CD8-positive, alpha-beta T cell (primary cell): ENCODE measurements at places on chromosomes 2 and 18.

- no peak for DNase-seq
These were observed 18.3 kb downstream of the RNASEH1 start for GRCh38 chr2:3539836-3540235.

DNA sequence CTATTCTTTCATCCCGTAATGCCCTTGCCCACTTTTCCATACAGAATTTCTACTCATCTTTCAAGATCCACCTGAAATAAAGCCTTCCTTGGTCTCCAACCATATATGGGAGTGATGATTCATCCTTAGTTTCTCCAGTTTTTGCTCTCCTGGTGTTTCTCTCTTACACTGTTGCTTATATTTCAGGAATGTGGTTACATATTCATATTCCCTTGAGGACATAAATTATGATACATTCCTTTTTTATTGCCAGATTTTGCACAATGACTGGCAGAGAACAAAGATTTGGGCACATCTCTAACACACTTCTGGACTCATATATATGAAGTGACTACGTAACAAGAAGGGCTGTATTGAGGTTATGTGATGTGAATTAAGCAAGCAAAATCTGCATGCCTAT lies 1573.4 kb upstream of the NXPH2 start:
- DNase-seq = no peak

GRCh38 chr2:196079052-196079451 lies 10.4 kb upstream of the DNAH7 start:
- no peak for DNase-seq

- no peak for DNase-seq
These were observed 3.5 kb upstream of the APOB start for GRCh38 chr2:21047141-21048009.

DNA sequence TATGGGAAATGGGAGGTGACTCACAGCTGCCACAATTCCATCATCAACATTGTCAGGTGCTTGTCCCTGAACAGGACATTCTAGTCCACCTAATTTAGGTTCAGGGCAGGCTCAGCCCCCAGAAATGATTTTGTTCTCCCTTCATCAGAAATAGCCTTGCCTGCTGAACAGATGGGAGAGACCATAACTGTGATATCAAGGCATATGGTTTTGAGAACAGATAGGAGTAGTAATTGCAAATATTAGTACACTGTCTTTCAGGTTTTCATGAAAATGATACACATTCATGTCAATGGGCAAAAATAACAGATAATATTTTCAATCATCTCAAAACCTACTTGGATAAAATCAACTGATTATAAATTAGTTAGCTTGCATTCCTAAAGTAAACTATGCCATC lies 316.5 kb downstream of the MBD2 start:
- no peak for DNase-seq

GRCh38 chr18:24246143-24246542 lies 107.3 kb downstream of the CABYR start:
- no peak for DNase-seq

GRCh38 chr2:11560806-11561205 lies 27.0 kb downstream of the GREB1 start:
- no peak for DNase-seq

GRCh38 chr2:215906458-215906857 lies 106.9 kb downstream of the MREG start:
- no peak for DNase-seq

DNA sequence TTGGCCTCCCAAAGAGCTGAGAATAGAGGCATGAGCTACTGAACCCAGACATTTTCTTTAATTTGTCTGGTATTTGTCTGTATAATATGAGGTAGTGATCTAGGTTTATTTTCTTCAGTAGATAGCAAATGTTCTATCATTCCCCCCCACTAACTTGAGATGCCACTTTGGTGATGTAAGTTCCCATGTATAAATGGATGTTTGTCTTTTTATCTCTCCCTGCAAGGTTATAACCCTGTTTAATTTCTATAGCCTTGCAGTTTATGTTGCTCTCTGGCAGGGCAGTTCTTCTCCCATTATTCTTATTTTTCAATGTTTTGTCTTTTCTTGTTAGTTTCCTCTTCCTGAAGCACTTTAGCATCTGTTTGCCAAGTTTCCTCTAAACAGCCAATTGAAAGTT lies 39.1 kb upstream of the MAP4K4 start:
- no peak for DNase-seq

GRCh38 chr18:79258447-79258846 lies 137.3 kb upstream of the NFATC1 start:
- DNase-seq = no peak

- DNase-seq = no peak
These were observed 550.7 kb downstream of the RIT2 start for GRCh38 chr18:42564761-42565160.

DNA sequence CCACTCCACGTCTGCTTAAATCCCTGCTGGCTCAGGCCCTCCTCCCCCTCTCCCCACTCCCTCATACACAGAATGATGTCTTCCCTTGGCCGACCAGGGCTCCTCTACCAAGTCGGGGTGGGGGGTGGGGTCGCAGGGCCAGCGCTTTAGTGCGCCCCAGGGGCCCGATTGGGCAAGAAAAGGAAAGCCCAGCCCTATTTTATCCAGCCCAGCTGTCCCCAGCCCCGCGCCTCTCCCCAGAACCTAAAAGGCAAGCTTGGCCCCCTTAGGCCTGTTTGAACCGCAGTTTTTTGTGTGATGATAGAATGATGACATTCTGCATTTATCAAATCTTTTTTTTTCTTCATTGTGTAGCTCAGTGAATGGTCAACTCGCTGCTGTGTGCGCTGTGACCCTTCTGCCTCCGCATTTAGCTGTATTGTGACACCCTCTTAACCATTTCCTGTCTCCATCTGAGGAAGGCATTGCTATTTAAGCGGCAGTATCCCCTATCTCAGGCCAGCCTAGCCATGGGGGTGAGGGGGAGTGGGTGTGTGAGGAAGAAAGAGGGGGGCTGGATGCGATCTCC lies 231.4 kb downstream of the HAUS1 start:
- peak; percentile 31 for DNase-seq

DNA sequence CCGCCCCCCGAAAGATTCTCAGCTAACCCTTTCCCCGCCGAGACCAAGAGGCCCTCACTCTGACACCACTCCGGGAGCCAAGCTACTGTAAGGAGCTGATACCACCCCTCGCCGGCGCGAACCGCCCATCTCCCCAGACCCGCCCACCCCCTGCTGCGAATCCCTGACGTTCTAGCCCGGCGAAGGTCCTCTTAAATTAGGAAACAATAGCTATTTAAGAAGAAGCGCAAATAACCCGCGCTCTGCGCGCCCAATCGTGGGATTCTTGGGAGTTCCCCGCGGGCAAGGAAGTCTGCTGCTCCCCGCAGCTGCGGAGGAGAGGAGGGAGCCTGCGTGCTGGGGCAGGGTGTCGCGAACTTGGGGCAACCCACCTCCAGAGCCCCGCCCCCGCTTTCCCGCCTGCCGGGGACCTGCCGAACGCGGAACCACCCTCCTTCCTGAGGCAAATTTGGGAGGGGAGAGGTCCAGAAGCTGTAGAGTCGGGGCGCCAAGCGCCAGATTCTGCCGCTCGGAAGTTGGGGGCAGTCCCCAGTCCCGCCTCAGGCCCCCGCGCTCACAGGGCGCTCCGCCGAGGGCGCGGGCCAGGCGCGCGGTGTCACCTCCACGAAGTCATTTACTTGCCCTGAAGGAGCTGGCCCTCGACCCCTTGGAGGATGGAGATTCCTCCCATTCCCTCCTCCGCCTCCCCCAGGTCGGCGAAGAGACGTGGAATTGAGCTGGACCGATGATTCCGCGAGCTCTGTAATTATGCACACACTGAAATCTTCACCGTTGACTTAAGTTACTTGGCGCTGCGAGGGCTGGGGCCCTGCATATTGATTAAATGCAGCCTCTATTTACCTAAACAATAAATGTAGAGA lies 8.4 kb upstream of the SP9 start:
- DNase-seq = no peak

GRCh38 chr2:46387886-46388515 lies 90.8 kb downstream of the EPAS1 start:
- DNase-seq = no peak

DNA sequence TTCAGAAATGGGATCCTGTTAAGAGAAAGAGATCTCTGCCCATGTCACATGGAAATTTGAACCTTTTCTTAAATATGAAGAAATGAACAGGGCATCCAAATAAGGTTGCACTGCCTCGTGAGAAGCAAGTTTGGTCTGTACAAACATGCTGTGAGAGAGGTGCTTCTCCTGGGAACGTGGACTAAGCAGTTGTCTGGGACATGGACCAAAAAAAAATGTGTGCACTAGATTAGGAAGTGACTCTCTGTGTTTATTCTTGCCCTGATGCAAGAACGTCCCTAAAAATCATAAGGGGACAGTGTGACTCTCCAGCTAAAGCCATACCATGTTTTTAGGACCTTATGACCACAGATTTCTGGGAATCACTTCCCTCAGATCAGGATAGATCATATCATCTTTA lies 23.7 kb upstream of the GCG start:
- DNase-seq = no peak

DNA sequence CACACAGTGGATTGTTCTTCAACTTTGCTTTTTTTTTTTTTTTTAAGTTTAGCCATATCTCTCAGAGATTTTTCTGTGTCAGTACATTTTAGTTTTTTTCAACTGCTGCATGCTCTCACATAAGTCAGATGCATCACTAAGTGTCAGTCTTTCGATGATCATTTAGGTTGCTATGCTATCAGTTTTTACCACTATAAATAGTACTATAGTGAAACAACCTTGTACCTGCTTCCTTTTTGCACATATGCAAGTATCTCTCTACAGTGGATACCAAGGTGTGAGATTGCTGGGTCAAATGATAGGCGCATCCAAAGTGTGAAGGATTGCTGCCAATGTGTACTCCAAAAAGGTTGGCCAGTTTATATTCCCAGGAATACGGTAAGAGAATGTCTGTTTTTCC lies 33.5 kb upstream of the MAP4K3 start:
- DNase-seq = no peak

GRCh38 chr18:25594351-25594750 lies 242.4 kb upstream of the ZNF521 start:
- DNase-seq = no peak

DNA sequence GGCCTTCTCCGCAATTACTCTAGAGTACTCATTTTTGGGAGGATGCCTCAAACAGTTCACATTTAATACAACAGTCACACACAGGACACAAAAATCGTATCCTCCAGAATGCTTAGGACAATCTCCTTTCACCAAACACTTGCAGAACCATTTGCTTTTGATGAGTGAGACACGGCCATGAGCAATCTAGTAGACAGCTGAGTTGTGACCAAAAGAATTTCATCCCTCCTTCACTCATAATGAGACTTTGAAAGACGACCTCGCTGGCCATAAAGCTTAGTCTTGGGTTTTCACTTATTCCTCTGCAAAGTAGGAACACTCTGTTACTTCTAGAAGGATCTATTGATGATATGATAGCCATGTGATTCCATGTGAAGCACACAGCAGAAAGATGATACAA lies 87.5 kb upstream of the SLC35G4 start:
- no peak for DNase-seq

- DNase-seq = no peak
These were observed 4.5 kb downstream of the TRABD2A start for GRCh38 chr2:84876369-84876768.

- DNase-seq = no peak
These were observed 55.2 kb upstream of the NRP2 start for GRCh38 chr2:205627085-205627484.

- no peak for DNase-seq
These were observed 62.4 kb downstream of the PLB1 start for GRCh38 chr2:28558158-28558820.

DNA sequence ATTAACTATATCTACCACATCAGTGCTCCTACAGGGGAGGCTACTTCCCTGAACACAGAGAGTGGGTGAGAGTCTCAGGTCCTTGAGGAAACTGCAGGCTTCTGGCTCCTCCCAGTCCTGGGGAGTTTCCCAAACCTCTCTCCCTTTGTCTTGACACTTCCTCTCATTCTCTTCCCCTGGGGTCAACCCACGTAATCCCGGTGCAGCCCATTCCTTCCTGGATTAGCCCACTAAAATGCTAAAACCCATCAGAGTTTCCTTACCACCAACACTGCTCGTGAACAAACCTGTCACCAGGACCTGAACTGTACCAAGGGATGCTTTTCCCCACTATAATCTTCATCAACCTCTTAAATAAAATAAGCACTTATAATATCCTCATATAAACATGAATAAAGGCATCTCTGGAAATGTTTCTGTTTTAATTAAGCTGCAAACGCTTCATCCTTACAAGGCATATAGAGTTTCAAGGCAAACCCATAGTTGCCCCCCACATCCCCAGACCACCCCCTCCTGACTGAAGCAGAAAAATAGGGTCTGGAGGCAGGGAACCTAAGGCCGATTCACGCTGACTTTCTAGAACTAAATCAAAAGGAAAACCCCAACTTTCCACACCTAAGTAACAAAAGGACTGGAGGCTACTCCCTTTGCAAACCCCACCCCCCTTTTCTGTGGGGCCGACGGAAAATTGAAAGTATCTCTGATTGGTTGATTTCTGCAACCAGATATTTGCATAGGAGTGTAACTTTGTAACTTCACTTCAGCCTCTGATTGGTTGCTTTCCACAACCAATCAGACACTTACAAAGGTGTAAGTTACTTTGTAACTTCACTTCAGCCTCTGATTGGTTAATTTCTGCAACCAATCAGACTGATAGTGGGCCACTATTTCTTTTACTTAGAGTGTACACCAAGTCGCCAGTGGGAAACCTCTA lies 19.0 kb downstream of the TMSB10 start:
- DNase-seq = peak; percentile 11

GRCh38 chr2:42880738-42881690 lies 88.6 kb upstream of the HAAO start:
- peak; percentile 15 for DNase-seq

DNA sequence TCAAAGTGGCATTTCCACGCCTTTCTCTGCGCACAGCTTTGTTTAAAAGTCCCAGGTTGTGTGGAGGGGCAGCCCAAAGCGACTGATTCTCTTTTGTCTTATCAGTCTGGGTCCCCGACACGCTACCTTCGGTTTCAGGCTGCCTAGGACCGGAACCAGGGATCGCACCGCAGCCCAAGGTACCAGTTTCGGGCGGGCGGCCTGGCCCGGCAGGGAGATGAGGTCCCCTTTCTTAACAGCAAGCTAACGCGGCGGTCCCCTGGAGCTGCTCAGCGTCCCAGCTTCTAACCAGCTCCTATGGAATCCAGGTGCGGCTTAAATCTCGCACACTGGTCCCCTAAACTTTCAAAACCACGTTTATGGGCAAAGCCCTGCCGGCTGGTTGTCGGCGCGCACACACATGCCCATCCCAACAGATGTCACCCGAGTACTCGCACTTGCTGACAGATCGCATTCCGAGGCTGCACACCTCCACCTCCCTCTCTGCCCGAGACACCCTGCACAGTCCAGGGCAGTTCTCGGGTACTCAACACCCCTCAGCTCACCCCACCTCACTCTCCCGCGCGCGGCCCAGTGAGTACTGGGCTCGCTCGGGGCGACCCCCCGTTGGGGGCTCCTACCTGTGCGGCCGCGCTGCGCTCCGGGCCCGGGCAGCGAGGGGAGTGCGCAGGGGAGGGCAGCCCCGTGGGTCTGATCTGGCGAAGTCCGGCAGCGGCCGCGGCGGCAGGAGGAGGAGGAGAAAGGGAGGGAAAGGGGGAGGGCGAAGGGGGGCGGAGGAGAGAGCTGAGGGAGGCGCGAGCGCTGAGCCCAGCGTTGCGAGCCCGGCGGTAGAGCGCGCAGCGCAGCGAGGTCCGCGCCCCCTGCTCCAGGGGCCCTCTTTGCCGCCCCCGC lies at the start of gene EFEMP1:
EFEMP1 (minus strand) TSS at position 692 of the 891 bp plus-strand sequence. CDS start 1,342 bp downstream, outside the sequence.
- no peak for DNase-seq

GRCh38 chr2:217482056-217482710 lies 520.6 kb downstream of the TNS1 start:
- DNase-seq = no peak

GRCh38 chr2:37855283-37856041 lies 69.6 kb upstream of the RMDN2 start:
- no peak for DNase-seq

- DNase-seq = no peak
These were observed 3.3 kb upstream of the SPRED2 start for GRCh38 chr2:65435625-65436168.
